ENCODE measurements at places on chromosomes 3 and 15.

GRCh38 chr3:105518203-105518602, 151.5 kb downstream of the ALCAM start:
- no peak for DNase-seq

DNA sequence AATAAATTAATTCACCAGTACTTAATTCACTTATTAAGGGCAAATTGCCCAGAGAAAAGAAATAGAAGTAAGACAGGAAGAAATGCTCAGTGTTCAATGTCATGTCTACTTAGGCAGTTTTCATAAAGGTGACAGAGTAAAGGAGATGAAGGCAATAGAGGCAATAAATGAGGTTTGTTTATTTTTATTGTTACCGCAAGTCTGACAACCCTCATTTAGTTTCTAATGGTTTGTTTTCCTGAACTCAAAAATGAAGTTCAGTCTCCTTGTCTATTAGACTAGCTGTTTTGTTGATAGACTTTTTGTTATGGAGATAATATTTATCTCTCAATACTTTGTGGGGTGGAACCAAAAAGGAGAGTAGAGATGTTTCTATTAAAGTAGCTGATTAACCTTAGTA, 258.3 kb downstream of the C3orf38 start:
- no peak for DNase-seq

DNA sequence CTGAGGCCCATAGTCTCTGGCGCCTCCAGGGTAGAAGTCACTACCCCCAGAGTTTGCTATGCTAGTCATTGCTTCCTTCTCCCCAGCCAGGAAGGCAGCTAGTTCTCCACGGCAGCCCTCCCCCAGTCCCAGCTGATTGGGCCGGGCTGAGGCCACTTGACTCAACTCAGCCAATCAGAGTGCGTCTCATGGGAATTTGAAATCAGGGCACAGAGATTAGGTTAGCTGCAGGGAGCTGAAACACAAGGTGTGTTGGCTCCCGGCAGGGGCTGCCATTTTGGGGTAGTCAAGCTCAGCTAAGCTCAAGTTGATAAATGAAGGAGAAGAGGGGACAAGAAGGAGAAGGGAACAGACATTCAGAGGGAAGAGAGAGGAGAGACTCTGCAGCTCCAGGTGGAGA, 32.8 kb downstream of the LINGO1 start:
- no peak for DNase-seq

DNA sequence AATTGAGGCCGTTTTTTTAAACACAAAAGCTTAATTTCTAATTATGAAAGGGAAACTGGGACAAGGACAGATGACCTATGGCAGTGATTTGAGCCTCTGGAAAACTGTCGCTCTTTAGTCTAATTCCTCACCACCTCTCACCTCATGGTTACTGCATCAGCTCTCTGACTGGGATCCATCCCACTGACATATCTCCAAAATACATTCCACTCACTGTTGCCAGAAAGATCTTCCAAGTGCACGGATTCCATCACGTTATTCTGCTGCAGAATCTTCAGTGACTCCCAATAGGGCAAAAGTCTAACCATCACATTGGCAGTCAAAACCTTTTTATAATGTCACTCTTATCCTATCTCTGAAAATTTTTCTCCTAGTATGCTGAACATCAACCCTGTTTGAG, 132.3 kb upstream of the MB21D2 start:
- no peak for DNase-seq

DNA sequence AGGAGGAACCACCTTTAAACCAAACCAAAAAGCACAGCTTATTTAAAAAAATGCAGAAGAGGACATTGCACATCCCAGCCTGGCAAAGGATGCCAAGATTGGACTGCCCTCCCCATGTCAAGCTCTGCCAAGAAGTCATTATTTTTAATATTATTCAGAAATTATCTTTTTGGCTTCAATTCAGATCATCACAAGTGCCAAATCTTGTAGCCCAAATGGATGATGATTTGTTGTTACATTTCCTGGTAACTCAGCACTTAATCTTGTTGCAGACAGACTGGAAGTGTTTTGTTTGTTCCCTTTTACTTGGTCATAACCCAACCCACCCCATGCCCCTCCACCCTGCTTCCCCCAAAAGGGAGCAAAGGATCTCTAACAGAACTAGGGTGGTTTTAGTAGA, 28.1 kb upstream of the LXN start:
- no peak for DNase-seq

DNA sequence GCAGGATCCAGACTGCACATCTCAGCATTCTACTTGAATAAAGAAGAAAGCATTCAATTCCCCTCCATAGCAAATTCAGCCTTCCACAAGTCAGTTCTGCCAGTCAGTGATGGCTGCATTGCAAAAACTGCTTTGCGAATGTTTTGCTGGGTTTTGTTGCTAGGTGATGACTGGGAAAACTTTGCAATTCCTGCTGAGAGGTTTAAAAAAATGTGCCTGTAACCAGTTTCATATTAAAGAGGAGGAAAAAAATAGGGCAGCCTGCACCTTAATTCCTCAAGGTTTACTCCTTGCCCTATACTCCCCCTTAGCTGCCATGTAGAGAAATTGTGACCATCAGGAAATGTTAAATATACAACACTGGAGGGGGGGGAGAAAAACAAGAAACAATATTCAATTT, 225.6 kb upstream of the ATP11B start:
- no peak for DNase-seq

DNA sequence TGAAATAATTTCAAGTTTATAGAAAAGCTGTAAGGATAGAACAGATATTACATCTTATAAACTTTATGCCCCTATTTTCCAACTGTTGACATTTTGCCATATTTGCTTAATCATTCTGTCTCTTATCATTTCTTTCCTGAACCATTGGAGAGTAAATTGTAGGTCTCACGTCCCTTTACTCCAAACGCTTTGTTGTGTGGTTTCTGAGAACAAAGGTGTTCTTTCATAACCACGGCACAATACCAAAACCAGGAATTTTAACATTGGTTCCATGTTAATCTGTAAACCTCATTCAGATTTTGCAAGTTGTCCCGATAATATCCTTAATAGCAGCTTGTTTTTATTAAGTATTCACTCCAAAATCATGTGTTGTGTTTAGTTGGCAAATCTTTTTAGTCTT, 134.8 kb downstream of the AKAP13 start:
- DNase-seq: no peak

- DNase-seq: no peak
Observed at GRCh38 chr15:94411846-94412245, 180.5 kb downstream of the MCTP2 start.

GRCh38 chr15:89947385-89947784, 34.6 kb upstream of the ARPIN start:
- DNase-seq: no peak

- DNase-seq: no peak
Observed at GRCh38 chr3:67031986-67032385, 33.9 kb downstream of the KBTBD8 start.

DNA sequence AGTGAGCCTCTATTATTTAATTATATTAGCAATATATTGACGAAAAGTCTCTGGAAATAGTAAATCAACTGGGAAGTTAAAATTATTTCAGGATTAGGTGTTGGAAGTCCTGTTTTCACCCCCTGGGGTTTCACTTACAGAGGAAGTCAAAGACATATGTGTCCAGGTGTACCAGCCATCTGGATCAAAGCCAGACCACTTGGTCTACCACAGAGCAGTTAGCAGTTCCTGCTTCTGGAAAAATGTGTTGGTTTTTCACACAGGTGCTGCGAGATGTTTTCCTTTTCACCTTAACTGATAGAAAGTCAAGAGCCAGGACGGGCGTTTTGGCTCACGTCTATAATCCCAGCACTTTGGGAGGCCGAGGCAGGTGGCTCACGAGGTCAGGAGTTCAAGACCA, 13.1 kb downstream of the MME start:
- no peak for DNase-seq

DNA sequence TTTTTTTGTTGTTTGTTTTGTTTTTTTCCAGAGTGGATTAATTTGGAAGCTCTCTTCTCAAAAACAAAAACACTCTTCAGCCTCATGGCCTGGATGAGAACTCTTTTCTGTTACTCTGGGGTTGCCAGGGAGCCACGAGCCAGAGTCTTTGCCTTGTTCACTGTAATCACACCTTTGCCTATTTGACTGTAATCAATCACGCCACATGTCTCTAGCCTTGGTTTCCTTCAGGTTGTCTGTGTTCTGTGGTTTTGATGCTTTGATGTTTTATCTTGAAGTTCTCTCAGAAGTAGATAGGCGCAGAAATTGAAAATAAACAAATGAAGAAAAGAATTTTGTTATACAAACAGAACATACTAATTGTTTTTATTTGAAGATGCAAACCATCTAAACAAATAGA, 62.3 kb upstream of the IGF1R start:
- DNase-seq: no peak

DNA sequence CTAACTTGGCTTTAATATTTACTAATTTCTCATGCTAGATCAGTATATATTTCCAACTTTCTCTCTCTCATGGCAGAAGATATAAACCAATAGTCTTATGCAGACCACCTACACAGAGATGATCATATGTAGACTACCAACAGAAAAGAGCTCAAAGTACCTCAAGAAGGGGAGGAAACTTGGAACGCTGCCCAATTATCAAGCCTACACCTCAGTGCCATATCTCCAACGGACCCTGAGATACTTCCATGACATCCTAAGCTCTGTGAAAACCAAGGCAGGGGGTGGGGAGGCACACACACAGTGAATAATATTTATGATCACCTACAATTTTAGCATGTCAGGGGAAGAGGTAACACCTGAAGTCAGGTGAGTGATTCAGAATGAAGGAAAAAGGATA, 100.6 kb downstream of the STAG1 start:
- DNase-seq: no peak

- DNase-seq: no peak
Observed at GRCh38 chr15:98681061-98681460, 32.7 kb downstream of the IGF1R start.

DNA sequence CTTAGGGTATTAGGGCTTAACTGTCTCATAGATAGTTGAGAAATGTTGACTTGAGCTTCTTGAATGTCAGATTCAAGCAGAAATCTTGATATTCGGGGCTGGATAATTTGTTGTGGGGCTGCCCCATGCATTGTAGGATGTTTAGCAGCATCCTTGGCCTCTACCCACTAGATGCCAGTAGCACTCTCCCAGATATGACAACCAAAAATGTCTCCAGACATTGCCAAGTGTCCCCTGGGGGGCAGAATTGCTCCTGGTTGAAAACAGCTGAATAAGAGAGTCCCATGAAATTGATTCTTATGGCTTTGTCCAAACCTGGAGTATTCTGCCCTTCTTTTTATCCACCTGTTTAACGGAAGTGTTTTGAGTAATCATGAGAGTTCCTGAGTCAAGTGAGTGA, 15.9 kb upstream of the LCMT2 start:
- DNase-seq: no peak

DNA sequence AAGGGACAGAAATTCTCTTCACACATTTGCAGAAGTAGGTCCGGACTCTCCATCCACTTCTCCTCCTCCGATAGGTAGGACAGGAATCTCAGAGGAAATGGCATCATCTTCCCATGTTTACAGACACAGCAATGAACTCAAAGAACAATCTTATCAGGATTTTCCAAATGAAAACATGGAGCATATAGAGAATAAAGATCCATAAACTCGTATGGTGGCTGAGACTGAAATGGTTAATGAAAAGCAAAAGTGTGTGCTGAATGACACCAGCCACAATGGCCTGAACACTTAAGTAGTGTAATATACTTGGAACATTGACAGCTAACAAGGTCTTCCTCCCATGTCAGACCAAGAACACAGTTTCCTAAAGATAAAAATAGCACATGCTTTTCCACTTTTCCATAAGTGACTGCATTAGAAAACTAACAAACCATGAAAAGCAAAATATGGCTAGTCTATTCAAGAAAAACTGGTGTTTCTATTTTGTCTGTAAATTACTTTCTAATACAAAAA, 5.8 kb downstream of the CCRL2 start:
- no peak for DNase-seq

DNA sequence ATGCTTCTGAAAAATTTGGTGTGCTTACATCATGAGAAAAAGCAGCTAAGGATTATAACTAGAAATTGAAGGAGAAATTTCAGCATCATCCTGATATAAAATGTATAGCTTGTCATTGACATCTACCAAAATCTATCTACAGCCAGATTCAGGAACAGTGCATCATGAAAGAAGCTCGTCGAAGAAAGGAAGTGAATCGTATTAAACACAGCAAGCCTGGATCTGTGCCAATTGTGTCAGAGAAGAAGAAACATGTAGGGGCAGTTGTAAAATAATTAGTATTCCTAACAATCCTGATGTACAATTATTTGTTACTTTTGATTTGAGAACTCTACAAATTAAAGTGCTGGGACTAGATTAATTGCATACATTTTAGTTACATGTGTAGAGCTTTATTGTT, 37.2 kb downstream of the AP4E1 start:
- no peak for DNase-seq

DNA sequence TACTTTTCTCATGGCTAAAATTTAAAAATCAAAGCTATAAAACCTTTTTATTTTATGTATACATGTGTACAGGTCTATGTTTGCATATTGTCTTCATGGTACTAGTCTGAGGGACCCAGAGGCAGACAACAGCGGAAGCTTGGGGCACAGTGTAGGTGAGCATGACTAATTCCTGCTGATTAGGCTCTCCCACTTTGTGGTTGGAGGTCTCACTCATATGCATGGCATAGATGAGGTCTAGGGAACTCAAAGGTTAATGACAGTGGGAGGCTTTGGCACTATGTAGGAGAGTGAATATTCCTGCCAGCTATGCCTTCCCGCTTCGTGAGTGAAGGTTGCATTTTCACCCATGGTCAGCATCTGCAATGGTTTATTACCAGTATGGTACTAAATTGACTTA, 47.5 kb upstream of the AADACL2 start:
- DNase-seq: no peak

- DNase-seq: no peak
Observed at GRCh38 chr15:64857421-64857820, 15.7 kb downstream of the PLEKHO2 start.
